Myocyte (in vitro differentiated cells): ENCODE measurements at places on chromosomes 12 and 14.

- DNase-seq = peak; percentile 13
Observed at GRCh38 chr14:24693983-24694382, 60.0 kb upstream of the GZMB start.

- DNase-seq = no peak
Observed at GRCh38 chr12:124478416-124478815, 89.0 kb downstream of the NCOR2 start.

DNA sequence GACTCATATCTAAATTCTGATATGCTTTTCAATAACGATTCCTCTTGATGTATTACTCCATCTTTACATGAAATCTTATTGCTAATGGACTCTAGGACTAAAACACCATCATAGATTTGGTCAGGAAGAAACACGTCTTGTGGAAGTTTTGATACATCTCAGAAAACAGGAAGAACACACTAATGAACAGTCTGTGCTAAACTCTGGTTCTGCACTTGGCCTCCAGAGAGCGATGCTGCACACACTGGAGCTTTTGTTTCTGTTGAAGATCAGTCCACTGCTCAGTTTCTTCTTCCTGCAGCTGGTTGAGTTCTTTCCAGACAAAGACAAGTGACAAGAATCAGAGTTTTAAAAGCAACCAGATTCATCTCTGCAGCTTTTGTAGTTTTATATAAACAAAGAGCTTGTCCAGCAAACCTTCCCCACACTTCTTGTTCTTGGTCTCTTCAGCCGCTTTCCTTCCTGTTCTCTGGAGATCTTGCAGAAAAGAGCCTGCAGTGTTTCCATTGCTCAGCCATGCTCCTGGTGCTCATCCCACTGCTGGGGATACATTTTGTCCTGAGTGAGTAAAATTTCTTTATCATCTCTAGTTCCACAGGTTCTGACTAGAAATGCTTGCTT is 229.1 kb upstream of the OR4E1 start:
- no peak for DNase-seq

DNA sequence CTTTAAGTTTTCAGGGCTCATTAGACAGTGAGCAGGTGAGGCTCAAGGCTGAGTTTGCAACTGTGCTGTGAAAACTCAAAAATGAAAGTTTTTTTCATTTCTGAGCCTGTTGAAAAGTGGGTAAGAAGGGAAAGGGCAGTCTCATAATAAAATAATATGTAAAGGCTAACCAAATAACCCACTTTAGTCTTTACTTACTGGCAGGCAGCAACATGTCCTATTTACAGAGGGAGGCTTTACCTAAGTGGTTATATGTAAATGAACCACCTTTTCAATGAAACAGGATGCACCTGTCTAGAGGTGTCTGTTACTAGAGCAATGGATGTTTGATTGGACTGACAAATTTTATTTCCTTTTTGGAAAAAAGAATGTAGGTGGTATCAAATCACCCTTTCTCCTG is 158.0 kb downstream of the ETV6 start:
- DNase-seq = no peak

GRCh38 chr14:96863327-96863985 is 66.3 kb downstream of the VRK1 start:
- DNase-seq = no peak

GRCh38 chr14:77185093-77185465 is 3.5 kb downstream of the TMEM63C start:
- DNase-seq = no peak

DNA sequence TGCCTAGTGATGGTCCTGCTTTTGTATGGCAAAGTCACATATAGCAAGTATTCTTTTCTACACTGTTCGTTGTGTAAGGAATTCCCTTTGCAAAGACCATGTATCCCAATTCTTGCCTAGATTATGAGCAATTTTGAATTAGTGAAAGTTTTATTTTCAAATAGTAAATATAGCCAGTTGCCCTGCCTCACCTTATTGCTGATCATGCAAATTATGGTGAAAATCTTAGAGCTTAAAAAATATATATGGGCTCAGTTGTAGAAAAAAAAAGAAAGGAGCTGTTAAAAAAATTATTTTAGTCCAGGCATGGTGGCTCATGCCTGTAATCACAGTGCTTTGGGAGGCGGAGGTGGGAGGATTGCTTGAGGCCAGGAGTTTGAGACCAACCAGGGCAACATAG is 18.8 kb downstream of the SRP54 start:
- no peak for DNase-seq

DNA sequence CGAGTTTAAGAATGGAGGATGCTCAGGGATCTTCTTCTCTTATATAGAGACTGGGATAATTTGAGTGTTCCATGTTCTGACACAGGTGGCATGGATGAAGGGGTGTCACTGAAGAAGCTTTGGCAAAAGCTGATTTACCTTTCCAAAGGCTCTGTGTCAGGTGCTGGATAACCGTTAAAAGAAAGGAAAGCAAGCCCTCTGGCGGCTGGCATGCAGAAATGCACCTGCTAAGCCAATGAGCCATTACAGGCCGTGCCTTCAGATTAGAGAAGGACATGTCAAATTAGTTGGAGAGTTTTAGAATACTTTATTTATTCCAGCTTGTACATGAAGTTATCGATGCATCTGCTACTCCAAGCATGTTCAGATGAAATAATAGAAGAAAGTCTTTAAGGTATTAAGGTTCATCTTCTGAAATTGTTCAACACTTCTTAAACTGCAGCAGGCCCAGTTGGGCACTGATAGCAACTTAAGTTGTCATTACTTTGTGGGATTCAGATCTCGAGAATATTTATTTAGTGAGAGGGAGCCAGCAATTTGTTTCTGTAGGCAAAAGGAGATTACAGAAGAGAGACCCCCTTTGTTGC is 678.2 kb downstream of the NRXN3 start:
- peak; percentile 39 for DNase-seq

DNA sequence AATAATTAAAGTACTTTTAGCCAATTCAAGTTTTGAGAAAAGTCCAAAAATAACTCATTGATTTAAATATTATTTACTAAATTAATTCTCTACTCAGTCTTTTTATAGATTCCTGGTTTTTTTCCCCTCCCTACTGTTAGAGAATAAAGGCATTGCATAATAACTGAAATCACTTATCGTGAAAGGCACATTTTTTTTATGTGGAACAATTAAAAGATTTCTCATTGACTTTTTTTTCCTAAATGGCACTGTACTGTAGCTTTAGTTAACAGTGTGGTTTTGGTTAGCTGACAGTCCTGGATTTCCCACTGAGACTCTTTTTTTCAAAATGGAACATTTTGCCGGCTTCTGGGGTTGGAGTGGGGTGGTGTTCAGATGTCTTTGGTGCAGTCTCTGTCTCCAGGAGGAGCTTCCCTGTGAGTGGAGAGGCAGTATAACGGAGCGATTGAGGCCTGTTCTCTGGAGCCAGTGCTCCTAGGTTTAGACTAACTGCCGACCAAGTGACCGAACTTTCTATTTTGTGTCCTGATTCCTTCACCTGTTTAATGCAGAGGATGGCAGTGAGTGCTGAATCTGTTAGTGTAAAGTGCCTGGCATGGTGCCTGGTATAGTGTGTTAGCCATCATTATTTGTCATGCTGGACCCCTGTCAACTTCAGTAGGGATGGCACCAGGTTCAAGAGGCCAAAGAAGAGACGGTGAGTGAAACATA is 117.7 kb downstream of the ADCK1 start:
- no peak for DNase-seq

- no peak for DNase-seq
Observed at GRCh38 chr14:67916430-67916829, 96.9 kb downstream of the RAD51B start.

- no peak for DNase-seq
Observed at GRCh38 chr14:57725399-57726077, 140.4 kb downstream of the SLC35F4 start.

GRCh38 chr14:74220991-74221390 is 18.3 kb upstream of the VSX2 start:
- no peak for DNase-seq

- DNase-seq = no peak
Observed at GRCh38 chr12:7171854-7172253, 17.6 kb upstream of the PEX5 start.

DNA sequence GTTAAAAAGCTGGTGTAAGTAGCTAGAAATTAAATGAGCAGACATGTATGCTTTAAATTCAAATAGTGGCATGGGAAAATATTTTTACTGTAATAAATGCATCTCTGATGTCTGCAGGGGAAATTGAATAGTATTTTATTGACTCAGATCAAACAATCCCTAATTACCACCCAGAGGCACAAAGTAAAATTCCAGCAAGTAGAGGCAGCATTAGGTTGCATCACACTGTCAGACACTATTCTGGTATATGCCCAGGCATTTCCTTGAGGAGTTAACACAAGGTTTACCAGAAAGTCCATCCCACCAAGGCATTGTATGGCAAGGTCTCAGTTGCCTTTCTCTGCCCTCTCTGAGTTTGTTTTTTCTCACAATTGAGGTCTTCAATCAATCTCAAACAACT is 201.6 kb upstream of the KITLG start:
- DNase-seq = no peak

- no peak for DNase-seq
Observed at GRCh38 chr12:109783965-109784244, 49.3 kb downstream of the TRPV4 start.

GRCh38 chr12:22667122-22667521 is 42.2 kb downstream of the ETNK1 start:
- no peak for DNase-seq

- DNase-seq = no peak
Observed at GRCh38 chr14:55864890-55865655, 253.1 kb upstream of the PELI2 start.

- peak; percentile 74 for DNase-seq
Observed at GRCh38 chr12:105721051-105721825, 390.7 kb downstream of the C12orf75 start.

- peak; percentile 92 for DNase-seq
Observed at GRCh38 chr12:14239350-14239934, 126.0 kb upstream of the ATF7IP start.

- DNase-seq = no peak
Observed at GRCh38 chr12:6902448-6902847, 2.2 kb upstream of the LRRC23 start.

GRCh38 chr14:101953151-101953550 is 11.2 kb upstream of the DYNC1H1 start:
- no peak for DNase-seq

GRCh38 chr12:92543840-92544239 is 158.9 kb upstream of the PLEKHG7 start:
- DNase-seq = no peak

GRCh38 chr12:39935275-39935674 is 170.6 kb downstream of the SLC2A13 start:
- DNase-seq = peak; percentile 7

GRCh38 chr12:108896336-108896735 is 16.4 kb downstream of the DAO start:
- no peak for DNase-seq

DNA sequence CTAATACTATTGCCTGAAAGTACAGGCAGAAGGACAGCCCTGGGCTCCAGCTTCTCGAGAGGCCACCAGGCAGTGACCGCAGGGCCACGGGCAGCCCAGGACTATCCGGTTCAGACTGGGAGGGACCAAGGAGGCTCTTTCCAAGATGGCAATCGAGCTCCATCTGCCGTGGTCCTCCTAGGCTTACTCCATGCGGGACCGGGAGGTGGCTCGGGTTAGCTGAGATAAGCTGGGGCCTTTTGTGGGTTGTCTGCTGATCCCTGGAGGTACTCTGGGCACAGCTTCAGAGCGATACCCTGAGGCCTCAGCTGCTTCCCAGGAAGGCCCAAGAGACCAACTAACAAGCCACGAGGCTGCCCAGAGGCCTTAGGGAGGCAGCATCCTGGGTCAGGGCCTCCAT is 33.1 kb downstream of the SNRNP35 start:
- DNase-seq = peak; percentile 63

DNA sequence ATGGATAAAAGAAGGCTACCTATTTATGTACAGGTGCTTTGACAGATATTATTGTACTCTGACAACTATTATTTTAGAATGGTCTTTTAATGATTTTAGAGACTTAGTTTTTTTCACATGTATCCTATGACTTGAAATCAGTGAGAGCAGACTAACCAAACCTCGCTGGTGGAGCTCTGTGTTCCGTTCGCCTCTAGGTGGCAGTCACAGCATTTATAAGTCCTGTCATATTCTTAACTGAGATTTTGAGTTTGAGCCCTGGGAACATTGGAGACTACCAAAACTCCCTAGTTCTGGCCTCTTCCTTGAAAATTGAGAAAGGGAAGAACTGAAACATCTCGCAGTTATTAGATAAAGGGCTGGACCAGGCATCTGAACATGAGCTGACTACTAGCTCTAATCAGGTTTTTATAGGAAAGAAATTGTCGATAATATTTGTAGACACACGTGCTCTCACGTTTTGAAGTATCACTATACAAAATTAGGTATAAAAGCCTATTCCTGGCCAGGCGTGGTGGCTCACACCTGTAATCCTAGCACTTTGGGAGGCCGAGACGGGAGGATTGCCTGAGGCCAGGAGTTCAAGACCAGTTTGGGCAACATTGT is 48.3 kb downstream of the TTLL5 start:
- peak; percentile 87 for DNase-seq

DNA sequence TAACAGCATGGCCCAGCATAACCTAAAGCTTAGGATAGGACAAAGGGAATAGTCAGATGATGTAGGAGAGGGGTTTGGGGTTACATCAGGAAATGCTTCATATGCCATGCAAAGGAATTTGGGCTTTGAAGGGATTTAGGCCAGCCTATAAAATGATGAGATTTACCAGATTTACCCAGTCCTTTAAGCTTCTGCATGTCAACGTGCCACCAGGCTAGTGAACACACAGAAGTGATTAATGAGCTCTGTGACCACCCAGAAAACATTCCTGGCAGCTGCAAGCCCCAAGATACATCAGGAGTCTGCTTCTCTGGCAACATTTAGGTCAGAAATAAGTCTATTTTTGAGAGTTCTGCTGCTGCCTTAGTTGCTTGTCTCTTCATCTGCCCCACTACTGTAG is 118.3 kb downstream of the LRIG3 start:
- DNase-seq = no peak

DNA sequence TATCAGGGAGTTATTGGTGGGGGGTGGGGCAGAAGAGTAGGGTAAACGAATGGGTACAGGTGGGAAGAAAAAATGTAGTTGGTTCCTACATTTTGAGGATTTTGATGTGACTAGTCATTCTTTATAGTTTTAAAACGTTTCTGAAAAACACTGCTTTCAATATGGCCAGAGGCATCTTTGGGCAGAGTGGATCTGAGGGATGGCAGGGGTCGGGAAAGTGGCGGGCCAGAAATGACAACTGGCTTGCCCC is 527 bp upstream of the ATP23 start:
- DNase-seq = no peak

GRCh38 chr12:116513944-116514343 is 45.2 kb upstream of the MAP1LC3B2 start:
- no peak for DNase-seq

DNA sequence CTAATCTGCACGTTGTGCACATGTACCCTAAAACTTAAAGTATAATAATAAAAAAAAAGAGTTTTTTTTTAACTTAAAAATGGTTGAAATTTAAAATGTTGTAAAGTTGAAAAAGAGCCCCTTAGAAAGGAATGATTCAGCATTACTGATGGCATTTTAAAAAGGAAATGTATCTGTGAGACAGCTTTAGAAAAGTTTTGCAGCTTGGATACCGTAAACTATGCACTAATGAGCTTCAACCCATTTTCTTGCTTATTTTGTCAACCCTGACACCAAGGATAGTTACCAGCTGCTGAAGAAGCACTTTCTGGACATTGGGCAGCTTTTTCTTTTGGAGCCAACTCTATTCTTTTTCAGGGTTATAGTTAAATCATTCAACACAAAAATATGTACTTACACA is 4.3 kb downstream of the BICD1 start:
- no peak for DNase-seq
